ENCODE measurements at places on chromosomes 4 and X.

- DNase-seq, result no peak
Measured at GRCh38 chrX:136262243-136262642, 11.0 kb upstream of the MAP7D3 start.

DNA sequence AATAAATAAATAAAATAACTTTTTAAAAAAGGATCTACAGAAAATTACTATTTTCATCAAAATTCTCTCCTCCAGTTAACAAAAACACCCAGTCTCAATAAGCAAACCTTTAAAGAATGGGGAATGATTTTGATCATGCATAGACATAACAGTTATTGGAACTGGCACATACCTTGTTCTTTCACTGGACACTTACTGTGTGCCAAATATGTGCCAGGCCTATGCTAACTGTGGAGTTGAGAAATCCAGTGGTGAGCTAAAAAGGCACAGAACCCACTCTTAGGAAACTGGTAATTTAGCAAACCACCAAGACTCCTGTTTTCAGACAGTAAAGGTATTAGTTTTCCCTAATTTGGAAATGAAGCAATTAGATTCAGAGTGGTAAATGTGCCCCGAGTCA is 39.1 kb downstream of the CLOCK start:
- no peak for DNase-seq

DNA sequence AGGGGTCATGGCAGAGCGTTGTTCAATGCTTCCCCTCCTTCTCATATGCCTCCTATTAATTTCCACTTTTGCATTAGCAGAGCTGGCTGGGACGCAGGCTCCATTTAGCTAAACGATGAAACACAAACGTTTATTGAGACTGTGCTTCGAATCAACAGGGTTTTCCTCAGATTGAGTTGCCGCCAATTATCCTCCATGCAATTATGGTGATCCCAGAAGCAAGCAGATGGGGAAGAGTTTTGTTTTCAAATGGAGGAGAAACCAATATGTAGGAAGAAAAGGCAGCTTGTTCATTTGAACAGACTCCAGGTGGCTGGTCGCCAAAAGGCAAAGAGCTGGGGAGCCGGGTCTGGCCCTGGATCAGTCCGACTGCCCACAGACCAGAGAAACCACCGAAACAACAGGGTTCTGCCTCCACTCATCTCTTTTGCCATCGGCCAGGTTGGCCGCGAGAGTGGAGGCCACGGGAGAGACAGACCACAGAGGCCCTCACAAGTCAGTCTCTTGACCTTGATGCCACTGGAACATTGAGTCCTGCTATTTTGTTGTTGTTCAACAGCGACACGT is 184.8 kb downstream of the GBA3 start:
- DNase-seq, result peak; percentile 76

- DNase-seq, result no peak
Measured at GRCh38 chr4:97507587-97508245, 635.6 kb downstream of the STPG2 start.

- DNase-seq, result no peak
Measured at GRCh38 chr4:2353222-2354107, 65.0 kb downstream of the ZFYVE28 start.

GRCh38 chr4:40121515-40121914 is 64.9 kb downstream of the N4BP2 start:
- no peak for DNase-seq

- no peak for DNase-seq
Measured at GRCh38 chr4:88195328-88196012, 37.0 kb upstream of the ABCG2 start.

DNA sequence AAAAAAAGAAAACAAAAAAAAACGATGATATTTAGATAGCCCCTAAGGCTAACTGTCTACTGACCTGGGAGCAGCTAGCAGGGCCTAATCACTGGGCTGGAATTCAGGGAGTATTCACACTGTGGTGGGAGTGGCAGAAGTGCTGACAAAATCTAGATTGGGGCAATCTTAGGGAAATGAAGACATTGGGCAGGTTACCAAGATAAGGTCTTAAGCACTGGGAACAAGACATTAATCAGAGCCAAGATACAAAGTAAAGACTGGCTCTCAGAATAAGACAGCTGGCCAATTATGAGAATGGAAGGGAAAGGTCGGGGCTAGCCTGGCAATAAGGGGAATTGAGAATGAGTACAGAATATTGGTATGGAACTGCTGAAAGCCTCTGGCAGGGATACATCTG is 100.2 kb upstream of the GRIA3 start:
- no peak for DNase-seq

- DNase-seq, result no peak
Measured at GRCh38 chr4:27308379-27308778, 447.7 kb downstream of the STIM2 start.

DNA sequence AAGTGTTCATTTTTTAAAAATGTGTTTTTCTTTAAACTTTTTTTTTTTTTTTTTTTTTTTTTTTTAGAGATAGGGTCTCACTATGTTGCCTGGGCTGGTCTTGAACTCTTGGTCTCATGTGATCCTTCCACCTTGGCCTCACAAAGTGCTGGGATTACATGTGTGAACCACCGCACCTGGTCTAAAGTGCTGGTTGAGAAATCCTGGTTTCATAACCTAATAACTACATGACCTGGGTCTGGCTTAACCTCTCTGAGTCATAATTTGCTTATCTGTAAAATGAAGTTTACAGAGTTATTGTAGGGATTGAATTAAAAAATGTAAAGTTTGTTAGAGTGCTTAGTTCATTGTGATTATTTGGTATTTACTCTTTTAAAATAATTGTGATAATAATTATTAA is 5.2 kb downstream of the HSD17B13 start:
- no peak for DNase-seq

DNA sequence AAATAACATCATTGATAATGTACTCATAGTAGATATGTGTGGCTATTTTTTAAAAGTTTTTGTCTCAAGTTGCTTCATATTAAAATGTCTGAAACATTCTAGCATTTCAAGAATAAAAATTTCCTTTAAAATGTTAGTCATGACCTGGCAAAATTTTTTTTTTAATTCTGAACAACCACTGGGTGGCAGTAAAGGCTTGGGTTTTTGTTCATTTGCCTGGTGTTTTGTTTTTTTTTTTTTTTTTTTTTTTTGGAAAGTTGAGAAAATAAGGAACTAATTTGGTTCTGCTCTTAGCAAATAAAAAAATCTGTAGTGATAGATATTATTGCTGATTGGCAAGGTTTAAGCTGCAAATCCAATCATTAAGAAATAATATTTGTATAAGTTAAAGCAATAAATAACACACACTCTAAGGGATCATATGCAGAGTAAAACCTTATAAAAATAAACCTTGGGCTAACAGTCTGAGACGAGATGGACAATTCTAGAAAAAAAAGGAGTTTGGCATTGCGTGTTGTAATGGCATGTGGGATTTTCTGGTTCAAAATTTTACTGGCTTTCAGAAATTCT is 81.4 kb downstream of the CEP44 start:
- DNase-seq, result no peak

GRCh38 chr4:38620065-38620464 is 43.9 kb upstream of the KLF3 start:
- no peak for DNase-seq

Measured in NCI-H1105 (cell line).